ENCODE measurements at places on chromosomes 12 and 14. TPM values are rescaled to one million over a fixed set of nuclear protein-coding genes. Genes with fewer than 3 reads are reported as not detected.

MORN3 gene
- not detected for total RNA-seq

OLR1 gene
- not detected for total RNA-seq

DNA sequence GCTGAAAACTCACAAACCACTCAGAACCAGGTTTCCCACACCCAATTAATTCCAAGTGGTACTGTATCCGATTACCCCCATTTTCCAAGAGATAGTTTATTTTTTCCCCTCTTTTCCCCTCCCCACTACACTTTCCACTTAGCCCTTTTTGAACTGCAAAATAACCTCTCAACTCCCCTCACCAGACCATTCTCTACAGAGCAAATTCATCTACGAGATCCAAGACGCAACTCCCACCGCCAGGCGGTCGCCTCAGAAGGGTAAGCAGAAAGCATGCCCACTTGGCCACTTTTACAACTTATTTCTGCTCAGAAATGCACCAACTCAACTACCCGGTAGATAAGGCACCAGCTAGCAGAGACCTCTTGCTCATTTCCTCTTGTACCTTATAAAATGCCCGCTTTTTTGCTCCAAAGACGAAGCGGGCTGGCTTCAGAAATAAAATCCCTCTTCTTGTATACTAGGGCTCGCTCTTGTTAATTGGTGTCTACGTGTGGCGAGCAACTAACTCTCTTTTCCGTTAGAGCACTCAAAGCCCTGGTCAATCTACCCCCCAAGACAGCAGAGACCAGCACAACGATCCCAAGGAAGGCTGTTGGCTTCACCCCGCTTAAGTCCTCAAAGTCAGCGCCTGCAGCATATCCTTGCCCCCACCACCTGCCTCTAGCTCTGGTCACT is 910 bp upstream of the SRP54 start:
- peak; percentile 73 for DNase-seq

DNA sequence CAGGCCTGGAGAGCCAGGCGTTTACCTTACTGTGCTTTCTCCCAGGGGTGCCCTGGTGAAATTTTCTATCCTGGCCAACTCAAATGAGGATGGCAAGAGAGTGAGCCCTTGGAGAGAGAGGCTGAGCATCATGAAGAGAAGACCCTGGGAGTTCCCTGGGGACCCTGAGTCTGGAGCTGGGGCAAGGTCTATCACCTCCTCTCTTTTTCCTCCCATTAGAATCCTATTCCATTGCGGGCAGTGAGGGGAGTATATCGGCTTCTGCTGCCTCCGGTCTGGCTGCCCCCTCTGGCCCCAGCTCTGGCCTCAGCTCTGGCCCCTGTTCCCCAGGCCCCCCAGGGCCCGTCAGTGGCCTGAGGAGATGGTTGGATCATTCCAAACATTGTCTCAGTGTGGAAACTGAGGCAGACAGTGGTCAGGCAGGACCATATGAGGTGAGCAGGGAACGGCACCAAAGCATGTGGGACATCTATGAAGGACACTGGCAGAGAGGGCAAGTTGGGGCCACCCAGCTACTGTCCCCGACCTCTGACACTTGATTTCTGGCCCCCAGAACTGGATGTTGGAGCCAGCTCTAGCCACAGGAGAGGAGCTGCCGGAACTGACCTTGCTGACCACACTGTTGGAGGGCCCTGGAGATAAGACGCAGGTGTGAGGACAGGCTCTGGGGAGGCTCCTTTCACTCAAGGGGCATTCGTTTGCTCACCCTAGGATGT is 1.6 kb downstream of the ARHGEF25 start:
- DNase-seq = no peak

DNA sequence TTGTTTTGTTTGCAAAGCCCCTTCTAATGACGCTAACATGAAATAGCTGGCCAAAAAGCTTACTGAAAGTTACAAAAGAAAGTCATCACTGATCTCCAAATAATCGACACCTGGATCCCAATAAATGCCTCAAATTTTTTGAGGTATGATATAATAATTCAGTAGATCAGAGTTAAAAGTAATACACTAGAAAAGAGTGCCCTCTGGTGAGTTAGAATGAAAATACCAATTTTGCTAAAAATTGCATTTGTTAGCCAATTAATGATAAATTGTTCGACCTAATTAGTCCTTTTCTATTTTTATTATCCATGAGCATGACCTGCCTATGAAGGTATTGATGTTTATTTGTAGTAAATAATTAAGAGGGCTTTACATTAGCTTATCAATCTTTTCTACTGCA is 78.6 kb downstream of the CEP128 start:
- peak; percentile 13 for DNase-seq

DNA sequence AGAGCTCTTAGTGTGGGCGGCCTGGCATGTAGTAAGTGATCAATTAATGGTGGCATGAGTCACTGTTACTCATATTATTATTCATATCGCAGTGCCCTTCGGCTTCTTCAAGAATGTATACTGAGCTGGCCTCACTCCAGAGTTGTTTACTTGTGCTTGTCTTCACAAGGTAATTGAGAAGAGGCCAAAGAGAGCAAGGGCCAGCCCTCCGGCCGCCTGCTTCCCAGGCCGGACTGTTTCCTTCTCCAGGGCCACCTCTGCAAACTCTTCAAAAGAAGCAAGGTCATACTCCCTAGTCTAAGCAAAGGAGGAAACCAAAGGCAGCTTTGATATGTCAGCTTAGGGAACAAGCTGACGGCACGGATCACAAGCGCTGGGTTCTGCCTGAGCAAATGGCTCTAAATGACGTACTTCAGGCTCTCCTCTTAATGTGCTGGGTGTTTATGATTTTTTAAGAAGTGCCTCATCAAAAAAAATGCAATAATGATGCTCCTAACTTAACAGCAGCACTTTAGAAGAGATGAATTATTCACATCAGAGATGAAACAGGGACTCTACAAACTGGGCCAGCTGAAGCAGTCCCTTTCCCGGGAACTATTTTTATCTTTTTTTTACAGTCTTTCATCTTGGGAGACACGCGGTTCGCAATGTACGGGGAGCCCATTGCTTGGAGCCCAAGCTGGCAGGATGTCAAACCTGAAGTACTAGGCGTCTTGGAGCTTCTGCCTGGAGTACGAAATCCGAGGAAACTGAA is 65.6 kb upstream of the DLK1 start:
- no peak for DNase-seq

DNA sequence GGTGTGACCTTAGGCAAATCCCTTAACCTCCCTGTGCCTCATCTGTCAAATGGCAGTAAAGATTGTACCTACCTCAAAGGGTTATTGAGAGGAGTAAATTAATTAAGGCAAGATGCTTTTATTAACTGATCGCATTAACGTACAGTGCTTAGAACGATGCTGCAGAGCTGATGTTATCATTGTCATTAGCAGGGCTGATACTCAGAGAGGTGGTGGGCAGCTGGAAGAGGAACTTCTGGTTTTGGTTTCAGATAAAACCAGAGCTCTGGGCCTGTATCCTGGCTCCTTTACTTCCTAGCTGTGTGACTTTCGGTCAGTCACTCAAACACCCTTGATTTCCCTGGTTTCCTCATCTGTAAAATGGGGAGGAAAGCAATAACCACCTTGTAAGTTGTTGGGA is 55.1 kb downstream of the CALM1 start:
- DNase-seq = no peak

DNA sequence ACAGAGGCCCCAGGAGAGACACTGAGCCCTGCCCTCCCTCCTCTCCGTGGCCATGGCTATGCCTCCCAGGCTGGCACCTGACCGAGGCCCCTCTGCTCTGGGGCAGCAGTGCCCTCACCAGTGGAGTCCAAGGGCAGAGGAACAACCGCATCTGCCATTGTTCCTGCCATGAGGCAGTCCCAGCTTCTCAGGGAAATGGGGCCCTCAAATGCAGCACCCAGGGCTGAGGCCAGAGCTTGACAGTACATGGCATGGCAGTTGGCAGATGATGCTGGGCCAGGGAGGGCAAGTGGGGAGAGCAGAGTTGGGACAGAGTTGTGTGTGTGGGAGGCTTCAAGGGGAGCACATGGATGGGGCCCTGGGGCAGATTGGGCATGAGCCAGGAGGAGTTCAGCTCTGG is 21.1 kb upstream of the KRT77 start:
- no peak for DNase-seq

DNA sequence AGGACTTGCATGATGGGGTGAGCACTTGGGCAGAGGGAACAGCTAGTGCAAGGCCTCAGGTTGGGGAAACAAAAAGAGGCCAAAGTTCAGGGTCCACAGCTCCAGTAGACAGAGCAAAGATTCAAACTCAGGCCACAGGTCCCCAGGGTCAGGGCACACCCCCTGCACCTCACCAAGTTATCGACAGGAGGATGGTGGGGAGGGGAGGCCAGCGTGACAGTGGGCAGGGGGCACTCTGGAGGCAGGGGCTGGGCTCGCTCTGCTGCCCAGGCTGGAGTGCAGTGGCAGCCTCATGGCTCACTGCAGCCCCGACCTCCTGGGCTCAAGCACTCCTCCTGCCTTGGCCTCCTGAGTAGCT is 32.4 kb upstream of the ULK1 start:
- DNase-seq = no peak

GRCh38 chr12:67394550-67394949 is 125.4 kb downstream of the CAND1 start:
- no peak for DNase-seq

DNA sequence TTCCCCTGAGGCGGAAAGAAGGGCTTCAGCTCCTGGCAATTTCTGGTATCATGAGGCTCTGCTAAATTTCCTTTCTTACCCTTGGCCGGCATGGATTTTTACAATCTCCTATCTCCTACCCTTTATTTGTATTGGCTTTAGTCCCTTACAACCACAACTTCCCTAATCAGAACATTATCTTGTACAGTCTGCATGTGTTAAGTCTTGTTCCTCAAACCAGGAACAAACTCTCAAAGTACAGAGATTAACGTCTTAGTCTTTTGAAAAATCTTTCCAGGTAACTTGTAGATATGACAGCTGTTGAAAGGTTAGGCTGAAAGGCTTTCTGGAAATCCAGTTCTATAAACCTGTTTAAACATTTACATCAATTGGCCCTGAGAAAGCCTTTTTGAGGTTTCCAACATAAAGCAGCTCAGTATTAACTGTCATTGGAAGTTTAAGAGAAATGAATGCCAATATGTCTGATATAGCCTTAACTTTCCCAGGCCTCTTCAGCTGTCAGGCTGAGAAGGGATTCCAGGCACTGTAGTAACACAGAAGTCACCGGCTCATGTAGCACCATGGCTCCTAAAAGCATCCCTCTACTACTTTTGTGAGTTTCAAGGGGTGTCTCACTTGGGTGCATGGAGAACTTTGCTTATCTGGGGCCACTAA is 360.5 kb downstream of the FUT8 start:
- no peak for DNase-seq

DNA sequence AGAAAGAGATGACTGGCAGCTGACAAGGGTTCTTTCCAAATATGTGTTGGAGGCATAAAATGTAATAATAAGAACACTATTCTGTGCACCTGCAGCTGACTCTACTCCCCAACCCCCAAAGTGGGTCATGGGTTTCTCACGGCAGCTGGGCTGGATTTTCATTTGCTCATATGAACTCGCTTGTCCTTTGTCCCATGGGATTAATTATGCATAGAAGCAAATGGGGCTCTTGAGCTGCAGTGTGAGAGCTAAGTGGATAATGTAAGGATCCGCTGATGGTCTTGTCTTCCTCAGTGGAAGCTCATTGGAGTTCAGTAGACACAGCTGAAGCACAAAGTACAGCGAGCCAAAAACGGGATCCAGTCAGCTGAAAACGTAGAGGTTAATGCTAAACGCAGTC is 46.3 kb downstream of the TTC8 start:
- no peak for DNase-seq

DNA sequence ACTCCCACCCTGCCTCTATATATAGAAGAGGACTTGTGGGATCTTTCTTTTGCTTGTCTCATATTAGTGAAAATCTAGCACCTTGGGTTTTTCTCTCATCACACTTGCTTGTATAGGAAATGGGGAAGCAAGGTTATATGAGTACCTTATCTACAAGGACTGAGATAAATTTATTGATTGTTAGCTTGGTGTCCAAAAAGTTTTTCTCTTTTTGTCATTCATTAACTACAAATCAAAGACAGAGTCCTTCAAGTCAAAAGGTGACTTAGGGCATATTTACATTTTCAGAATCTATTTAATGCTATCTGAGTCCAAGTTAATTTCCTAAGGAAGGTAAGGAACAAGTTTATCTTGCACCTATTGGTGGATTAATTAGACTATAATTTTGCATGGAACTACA is 92.7 kb downstream of the SNAPC1 start:
- DNase-seq = no peak

GRCh38 chr14:32727832-32728231 is 210.8 kb upstream of the NPAS3 start:
- no peak for DNase-seq

- peak; percentile 25 for DNase-seq
Measured at GRCh38 chr12:22525426-22525825, 18.9 kb downstream of the C2CD5 start.

DNA sequence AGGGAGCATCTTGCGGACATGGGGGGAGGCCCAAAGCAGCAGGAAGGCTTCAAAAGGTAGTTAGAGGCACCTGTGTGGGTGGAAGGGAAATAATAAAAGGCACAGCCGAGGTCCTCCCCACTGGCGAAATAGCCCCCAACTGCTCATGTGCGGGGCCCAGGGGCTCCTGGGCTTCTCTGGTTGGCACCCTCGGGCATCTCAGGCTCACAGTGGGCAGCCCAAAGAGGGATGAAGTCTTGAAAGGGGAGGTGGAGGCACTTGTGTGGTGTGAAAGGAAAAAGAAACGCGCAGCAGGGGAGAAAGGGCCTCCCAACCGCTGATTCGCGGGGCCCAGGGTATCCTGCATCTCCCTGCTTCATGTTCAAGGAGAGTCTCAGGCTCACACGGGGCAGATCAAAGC is 579.4 kb downstream of the ALG10 start:
- DNase-seq = no peak

DNA sequence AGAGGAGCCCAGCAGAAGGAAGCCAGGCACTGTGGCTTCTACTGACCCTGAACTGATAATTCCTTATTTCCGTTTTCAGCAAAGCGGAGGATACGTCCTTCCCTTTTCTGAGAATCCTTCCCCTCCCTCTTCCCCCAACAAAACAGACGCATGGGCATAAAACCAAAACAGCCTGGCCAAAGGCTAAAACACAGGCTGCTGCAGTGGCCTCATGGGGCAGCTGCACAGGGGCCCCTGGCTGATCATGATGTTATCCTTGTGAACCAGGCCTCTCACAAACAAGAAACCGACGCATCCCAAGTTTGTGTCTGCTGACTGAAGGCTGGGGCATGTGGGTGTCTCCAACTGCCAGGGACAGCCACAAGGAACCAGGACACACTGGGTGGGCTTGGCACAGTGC is 23.4 kb upstream of the STON2 start:
- no peak for DNase-seq

GRCh38 chr12:69338936-69339335 is 9.2 kb upstream of the LYZ start:
- DNase-seq = no peak

Data from dermis blood vessel endothelial cell (primary cell).